ENCODE measurements at places on chromosomes 4 and X. TPM values are rescaled to one million over a fixed set of nuclear protein-coding genes. Genes with fewer than 3 reads are reported as not detected.

DNA sequence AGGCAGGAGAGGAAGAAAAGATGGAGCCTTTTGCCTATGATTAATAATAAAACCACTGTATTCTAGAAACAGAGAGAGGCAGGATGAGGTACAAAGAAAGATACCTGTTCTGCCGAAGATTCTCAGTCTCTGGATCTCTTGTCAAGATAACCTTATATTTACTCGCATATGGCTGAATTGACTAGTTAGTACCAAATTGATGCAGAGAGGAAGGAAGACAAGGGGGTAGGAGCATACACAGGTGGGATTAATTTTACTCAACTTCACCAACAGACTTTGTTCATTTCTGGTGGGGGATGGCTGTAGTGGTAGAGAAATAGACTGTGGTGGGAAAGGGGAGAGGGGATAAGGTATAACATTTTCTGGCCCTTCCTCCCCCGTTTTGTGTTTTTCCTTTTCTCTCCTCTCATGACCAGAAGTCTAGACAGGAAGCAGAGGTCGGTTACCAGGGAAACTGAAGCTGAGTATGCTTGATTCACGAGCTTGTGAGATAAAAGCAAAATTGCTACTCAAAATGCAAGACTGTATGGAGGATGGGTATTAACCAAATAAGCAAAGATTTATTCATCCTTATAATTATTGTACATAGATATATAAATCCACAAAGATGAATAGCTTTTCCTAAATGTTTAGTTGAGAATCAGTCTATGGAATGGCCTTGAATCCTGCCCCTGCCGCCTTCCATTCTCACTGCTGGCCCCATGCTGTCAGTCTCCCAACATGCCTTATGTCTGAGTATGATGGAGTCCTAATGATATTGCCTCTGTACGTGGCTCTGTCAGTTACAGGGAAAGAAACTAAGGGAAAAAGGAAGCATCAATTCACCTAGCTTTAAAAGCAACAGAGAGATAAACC lies 17.8 kb upstream of the PAGE2B start:
- H3K4me3 ChIP-seq, result peak overlapping the region; percentile 23
- DNase-seq, result no peak
- no peaks in the 10 kb centered on the region for H3K36me3 ChIP-seq
- H3K27me3 ChIP-seq, result no peaks in the 10 kb centered on the region

Gene TMEM271
- 0.25 TPM for total RNA-seq

Gene GPRASP1
- 12.8 TPM for total RNA-seq

Gene NCAPG
- 1.5 TPM for total RNA-seq

Gene STPG2
- not detected for total RNA-seq

All from vagina (tissue), 2 donors.